ENCODE measurements at places on chromosomes 12 and 14.

DNA sequence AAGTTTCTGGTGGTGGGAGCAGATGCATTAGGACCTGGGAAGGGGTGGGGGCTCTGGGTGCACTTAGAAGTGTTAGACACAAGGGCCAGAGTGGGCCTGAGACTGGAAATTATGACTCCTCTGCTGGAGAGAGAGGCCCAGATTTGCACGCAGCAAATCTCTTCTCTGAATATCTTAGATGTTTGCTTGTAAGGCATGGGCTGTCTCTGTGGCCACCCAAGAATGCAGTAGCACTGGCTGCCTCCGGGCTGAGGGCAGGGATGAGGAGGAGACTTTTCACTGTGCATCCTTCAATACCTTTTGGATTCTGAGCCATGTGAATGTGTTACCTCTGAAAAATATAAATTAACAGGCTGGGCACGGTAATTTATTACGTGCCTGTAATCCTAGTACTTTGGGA, 14.0 kb upstream of the RABGGTA start:
- no peak for DNase-seq

- DNase-seq, result no peak
These were observed 841.7 kb downstream of the DIO2 start for GRCh38 chr14:79369359-79370332.

- no peak for DNase-seq
These were observed 13.6 kb downstream of the ARHGAP5 start for GRCh38 chr14:32090686-32091085.

GRCh38 chr12:49646871-49647654, 23.7 kb downstream of the PRPF40B start:
- DNase-seq, result no peak

GRCh38 chr12:27552886-27553560, 29.0 kb downstream of the PPFIBP1 start:
- no peak for DNase-seq

GRCh38 chr12:90618586-90618985, 336.4 kb downstream of the CCER1 start:
- no peak for DNase-seq

- DNase-seq, result no peak
These were observed 50.0 kb downstream of the FLRT2 start for GRCh38 chr14:85579942-85580341.

GRCh38 chr12:11716794-11717518, 67.5 kb downstream of the ETV6 start:
- no peak for DNase-seq

GRCh38 chr12:44929236-44929885, 53.2 kb upstream of the NELL2 start:
- no peak for DNase-seq

DNA sequence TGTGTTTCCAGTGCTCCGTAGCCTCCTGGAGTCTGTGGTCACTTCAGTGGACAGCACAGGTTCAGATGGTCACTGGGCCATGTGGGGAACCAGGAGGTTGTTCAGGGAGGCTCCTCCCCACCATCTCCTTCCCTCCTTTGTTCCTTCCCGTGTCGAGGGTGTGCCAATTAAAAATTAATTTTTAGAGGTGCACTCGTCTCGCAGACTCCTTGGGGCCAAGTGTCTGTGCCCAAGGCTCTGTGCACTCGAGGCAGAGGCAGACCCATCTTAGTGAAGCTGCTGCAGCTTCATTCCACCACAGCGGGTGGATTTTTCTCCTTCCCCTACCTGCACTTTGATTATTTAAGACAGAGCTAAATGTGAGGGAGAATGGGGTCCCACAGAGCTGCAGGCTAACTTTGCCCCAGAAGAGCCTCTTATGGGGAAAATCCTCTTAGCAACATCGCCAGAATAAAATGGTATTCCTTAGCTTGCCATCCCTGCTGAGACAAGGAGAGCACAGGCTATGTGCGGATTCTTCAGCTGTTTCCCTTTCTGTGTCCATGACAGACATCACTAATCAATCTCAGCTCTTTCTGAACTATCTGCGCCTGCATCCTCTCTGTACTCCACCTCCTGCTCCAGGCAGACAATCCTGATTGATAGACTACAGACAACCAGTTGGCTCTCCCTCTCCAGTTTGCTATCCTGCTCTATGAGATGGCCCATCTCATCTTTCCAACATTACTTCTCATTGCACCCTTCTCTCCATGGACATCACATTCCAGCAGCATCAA, 159.5 kb downstream of the VRK1 start:
- no peak for DNase-seq

DNA sequence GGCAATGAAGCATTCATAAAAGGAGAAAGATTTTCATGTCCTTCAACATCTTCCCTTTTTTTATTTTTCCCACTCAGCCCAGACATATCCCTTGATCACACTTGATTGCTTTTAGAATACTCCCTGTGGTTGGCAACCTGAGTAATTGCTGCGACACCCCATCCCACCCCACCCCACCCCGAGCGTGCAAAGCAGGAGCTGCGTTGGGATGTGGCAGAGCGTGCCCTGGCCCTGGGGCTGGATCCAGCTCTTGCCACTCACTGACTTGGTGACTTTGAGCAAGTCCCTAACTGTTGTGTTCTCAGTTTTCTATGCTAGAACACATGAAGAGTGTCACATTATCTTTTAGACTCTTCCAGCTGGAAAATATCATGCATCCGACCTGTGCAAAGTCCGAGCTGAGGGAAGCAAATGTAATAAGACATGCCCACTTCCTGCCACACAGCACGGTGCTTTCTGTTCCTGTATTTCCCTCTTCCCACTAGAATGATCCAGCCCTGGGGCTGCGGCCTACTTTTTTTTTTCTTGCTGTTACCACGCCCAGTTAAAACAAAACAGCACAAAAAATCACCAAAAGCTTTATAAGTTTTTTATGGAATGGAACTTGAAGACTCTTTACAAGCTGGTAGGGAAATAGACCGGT, 4.0 kb downstream of the ASCL4 start:
- DNase-seq, result no peak

DNA sequence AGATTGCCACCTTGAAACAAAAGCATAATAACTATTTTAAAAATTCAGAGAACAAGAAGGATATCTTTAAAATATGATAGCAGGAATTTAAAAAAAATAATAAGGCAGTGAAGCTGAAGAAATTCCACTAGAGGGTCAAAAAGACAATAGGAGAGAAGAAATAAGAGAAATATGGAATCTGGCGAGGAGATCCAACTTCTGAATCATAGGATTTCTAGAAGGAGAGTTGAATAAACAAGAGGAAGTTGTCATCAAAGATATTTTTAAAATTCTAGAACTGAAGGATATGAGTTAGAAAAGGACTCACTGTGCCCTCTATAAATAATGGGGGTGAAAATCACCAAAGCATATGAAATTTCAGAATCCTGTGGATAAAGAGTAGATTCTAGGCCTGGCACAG, 26.8 kb upstream of the TOMM20L start:
- no peak for DNase-seq

DNA sequence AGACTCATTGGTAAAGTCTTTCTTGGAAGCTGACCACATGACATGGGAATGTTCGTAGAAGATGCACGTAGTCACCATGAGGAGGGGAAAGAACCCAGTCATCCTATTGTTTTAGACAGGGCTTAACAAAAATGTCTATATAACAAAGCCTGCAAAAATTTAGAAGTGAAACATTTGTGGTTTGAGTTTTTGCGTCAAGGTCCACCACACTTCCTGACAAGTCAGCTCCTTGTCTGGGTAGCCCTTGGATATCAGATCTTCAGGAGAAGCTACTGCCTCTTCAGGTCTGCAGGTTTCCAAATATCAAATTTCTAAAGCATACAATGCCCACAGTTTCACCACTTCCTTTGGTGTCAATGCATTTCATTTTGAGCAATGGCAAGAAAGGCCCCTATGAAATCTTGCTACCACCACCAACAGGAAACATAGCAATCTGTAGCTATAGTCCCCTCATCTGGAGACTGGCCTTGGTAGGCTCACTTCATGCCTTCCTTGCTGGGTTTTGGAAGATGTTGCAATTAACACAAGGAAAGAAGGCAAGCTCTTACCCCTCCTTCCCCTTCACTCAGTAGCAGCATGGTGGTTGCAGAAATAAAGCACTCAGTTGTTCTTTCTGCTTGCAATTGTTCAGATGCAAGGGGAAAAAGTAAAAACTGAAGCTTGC, 235.2 kb downstream of the PCNX1 start:
- DNase-seq, result peak; percentile 25

DNA sequence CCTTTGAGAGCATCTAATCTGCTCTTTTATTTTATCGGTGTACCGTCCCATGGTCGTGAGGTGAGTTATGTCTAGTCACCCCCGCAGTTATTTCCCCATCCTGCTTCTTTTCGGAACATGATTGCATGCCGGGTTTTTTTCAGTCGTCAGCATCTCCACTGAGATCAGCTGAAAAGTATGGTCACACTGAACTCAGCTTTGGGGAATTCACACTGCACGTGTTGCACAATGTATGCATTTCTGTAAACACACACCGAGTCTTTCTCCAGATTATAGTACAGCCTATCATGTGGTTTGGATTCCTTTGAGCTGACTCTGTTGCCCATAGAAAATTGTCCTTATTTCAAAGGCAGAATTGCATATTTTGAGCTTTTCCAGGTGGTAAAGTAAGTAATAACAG, 24.6 kb downstream of the PLXNC1 start:
- DNase-seq, result peak; percentile 15

- no peak for DNase-seq
These were observed 29.6 kb downstream of the NUDT4 start for GRCh38 chr12:93407054-93407962.

DNA sequence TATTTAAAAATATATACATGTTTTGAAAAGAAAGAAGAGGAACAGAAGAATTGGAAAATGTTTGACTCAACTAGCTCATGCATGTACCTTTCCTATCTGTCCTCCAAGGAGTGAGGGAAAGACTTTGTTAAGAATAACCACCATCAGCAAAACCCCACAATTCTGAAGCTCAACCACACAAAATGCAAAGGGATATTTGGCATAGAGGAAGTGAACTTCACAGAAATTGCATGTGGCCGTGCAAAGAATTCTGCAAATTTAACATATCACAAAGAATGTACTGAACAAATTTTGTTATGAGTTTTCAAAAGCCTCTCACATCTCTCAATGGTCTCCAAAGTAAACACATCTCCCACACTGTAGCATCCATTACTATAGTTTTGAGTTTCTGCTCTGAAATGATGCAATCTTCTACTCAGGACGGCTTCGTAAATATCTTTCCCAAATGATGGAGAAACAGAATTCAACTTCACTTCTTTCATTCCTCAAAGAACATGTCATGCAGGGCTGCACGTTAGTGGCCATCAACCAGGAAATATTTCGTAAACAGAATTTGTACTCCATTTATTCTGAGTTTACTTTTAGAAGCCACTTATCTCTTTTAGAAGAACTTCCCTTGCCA, 17.6 kb downstream of the DUSP6 start:
- no peak for DNase-seq

GRCh38 chr12:39287817-39288216, 155.1 kb downstream of the KIF21A start:
- DNase-seq, result no peak

DNA sequence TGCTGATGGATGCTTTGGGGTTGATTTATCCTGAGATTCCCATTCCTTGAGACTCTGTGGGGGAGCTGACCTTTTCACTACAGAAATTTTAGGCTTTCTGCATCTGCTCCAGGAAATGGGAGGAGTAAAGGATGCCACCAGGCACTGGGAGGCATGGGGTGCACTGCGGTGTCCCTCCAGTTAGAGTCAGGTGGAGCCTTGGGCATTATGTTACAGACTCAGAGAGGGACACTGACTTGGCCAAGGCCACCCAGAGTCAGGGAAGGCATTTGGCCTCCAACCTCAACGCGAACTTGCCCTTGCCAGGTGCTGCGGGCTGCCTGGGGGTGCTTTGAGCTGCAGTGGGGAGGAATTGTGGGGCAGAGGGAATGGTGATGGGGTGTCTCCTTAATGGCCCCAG, 58.0 kb upstream of the TBX3 start:
- no peak for DNase-seq

- no peak for DNase-seq
These were observed 41.3 kb upstream of the CTDSP2 start for GRCh38 chr12:57887631-57888408.

DNA sequence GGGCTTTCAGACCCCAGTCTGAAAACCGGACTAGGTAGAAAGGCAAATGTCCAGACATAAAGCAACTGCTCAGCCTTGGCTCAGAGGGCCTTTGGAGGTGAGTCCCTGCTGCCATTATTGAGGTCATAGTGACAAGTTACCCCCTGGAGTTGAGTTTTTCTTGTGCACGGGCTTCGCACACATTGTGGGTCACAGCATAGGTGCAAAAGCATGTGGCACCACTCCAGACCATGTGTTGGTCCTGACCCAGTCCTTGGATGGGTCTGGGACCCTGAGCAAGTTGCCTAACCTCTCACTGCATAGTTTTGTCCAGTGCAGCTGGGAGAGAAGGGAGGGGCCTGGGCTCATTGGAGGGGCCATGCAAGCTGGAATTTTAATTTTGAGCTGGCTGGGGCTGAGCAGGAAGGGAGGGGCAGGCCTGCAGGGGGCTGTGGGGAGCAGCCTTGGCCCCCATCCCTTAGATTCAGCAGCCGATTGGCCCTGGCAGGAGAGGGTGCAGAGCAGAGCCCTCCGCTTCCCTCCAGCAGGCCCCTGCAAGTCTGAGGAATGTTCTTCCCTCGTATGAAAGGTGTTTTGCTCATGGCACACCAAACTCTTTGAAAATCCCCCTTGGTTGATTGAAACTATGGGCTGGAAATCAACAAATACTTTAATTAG, 4.2 kb upstream of the KRT5 start:
- no peak for DNase-seq

GRCh38 chr12:111316671-111317070, 52.2 kb downstream of the PHETA1 start:
- DNase-seq, result no peak

GRCh38 chr12:20520532-20520931, 152.2 kb downstream of the PDE3A start:
- no peak for DNase-seq

DNA sequence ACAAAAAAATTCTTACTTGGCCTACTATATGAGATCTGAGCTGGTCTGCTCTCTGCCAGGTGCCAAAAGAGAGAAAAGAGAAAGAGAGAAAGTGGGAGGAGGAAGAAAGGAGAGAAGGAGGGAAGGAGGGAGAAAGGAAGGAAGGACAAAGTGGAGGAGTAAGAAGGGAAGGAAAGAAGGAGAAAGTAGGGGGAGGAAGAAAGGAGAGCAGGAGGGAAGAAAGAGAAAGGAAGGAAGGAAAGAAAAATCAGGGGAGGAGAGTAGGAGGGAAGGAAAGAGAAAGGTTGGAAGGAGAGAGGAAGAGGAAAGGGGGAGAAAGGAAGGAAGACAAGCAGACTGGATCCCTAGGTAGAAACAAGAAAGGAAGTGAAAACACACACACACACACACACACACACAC, 96.8 kb downstream of the RPS29 start:
- DNase-seq, result no peak

- no peak for DNase-seq
These were observed 197.3 kb downstream of the PPM1H start for GRCh38 chr12:62737615-62738014.
